ENCODE measurements at places on chromosomes 1 and 21. TPM values are rescaled to one million over a fixed set of nuclear protein-coding genes. Genes with fewer than 3 reads are reported as not detected.

DNA sequence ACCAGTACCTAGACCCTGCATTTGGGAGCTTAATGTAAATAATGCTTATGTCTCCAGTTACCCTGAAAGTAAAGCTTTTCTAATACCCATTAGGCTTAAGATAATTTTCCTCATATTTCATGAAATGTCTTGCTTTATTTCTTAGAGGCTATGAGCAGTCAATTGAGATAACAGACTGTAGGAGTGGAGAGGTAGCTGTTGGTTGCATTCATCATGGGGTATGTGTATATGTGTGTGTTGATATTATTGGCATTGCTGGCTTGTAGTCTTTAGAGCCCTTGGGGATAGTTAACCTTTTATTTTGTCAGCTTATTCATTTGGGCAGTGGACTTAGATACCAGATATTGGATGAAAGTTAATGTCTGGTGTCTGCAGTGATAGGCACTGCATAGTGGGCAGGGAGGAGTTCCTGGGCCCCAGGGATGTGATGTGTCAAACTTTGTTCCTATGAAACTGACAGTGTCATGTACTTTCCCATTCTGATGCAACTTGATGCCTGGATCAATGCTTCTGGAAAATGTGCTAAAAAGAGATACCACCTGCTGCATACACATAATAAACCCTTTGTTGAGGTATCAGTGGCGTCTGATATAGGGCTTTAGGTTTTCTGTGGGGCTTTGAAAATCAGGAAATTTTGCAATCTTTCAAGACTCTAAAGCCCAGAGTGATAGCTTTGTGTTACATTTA, 83.9 kb downstream of the MAST2 start:
- peaks cover 6% of the 10 kb centered on the region for H3K4me1 ChIP-seq
- no peaks in the 10 kb centered on the region for H3K27me3 ChIP-seq
- H3K27ac ChIP-seq: no peak overlapping the region
- H3K36me3 ChIP-seq: no peaks in the 10 kb centered on the region

DNA sequence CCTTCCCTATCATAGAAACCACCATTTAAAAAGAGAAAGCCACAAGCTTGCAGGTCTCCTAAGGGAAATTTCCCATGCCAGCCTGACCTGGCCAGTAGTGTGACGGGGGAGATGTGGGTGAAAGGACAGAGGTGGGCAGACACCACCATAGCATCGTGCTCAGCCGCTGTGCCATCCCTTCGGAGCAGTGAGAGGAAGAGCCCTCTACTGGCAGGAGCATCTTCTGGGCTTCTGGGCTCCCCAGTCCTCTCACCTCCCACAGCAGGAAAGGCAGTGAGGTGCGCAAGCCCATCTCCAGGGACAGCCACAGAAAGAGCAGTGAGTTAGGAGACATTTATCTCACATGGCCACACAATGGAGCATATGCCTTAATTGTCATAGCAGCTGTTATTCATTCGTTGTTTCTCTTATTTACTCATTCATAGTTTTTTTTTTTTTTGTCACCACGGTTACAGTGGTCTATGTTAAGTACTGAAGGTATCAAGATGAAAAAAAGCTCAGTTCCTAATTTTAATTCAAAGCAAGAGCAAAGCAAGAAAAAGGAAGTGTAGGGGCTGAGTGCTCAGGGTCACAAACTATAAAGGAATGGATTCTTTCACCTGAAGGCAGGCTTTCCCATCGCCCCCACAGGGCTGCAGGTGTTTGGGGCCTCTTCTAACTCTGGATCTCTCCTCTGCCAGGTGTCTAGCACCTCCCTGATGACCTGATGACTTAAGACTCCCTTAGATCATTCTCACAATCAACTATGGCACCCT, 48.8 kb upstream of the CAMK1G start:
- H3K36me3 ChIP-seq: no peaks in the 10 kb centered on the region
- H3K4me3 ChIP-seq: no peak overlapping the region
- H3K4me1 ChIP-seq: no peaks in the 10 kb centered on the region
- no peak overlapping the region for H3K27ac ChIP-seq
- no peak for DNase-seq

DNA sequence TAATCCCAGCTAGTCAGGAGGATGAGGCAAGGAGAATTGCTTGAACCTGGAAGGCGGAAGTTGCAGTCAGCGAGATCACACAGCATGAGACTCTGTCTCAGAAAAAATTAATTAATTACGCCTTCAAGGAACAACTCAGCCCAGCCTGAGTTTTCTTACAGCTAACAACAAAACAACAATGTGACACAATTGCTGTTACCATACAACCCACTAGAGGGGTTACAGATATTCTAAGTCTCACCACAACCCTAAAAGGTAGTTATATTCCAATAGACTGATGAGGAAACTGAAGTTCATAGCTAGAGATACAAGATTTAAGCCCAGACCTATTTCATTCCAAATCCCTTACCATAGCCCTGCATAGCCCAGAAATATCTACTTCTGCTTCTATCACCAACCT, 2.9 kb upstream of the LRRC8C start:
- DNase-seq: no peak
- no peak overlapping the region for H3K27ac ChIP-seq
- no peak overlapping the region for H3K4me3 ChIP-seq

- H3K36me3 ChIP-seq: no peaks in the 10 kb centered on the region
- H3K27ac ChIP-seq: no peak overlapping the region
- DNase-seq: no peak
Observed at GRCh38 chr1:94942171-94943128, 15.5 kb upstream of the CNN3 start.

DNA sequence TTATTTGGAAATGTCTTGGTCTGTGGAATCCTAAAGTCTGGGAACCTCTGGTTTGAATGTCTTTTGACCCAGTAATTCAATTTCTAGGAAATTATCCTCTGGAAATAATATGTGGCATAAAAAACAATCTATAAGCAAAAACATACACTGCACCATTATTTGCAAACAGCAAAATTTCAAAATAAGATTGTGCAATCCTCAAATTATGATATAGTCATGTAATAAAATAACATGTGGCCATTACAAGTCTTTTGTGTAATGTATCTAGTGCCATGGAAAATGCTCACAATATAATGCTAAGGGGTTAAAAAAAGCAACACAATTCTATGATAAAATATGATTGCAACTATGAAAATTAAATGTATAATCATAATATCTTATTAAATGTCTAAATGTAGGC, 312.9 kb upstream of the RUNX1 start:
- H3K36me3 ChIP-seq: no peaks in the 10 kb centered on the region
- H3K4me1 ChIP-seq: peaks cover 4% of the 10 kb centered on the region
- H3K27me3 ChIP-seq: no peaks in the 10 kb centered on the region
- no peak for DNase-seq
- no peak overlapping the region for H3K4me3 ChIP-seq
- H3K27ac ChIP-seq: no peak overlapping the region

DNA sequence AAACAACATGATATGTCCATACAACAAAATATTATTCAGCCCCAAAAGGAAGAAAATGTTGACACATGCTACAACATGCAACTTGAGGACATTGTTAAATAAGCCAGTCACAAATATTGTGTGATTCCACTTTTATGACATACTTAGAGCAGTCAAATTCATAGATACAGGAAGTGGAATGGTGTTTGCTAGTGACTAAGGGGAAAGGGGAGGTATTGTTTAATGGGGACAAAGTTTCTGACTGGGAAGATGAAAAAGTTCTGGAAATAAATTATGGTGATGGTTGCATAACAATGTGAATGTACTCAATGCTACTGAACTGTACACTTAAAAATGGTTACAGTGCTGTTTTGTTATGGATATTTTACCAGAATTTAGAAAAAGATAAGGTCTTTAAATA, 77.7 kb downstream of the RHOU start:
- no peaks in the 10 kb centered on the region for H3K36me3 ChIP-seq
- H3K27ac ChIP-seq: no peak overlapping the region
- H3K4me3 ChIP-seq: no peak overlapping the region
- peaks cover 3% of the 10 kb centered on the region for H3K4me1 ChIP-seq

The ANGPTL1 gene
- 110 TPM for total RNA-seq

DNA sequence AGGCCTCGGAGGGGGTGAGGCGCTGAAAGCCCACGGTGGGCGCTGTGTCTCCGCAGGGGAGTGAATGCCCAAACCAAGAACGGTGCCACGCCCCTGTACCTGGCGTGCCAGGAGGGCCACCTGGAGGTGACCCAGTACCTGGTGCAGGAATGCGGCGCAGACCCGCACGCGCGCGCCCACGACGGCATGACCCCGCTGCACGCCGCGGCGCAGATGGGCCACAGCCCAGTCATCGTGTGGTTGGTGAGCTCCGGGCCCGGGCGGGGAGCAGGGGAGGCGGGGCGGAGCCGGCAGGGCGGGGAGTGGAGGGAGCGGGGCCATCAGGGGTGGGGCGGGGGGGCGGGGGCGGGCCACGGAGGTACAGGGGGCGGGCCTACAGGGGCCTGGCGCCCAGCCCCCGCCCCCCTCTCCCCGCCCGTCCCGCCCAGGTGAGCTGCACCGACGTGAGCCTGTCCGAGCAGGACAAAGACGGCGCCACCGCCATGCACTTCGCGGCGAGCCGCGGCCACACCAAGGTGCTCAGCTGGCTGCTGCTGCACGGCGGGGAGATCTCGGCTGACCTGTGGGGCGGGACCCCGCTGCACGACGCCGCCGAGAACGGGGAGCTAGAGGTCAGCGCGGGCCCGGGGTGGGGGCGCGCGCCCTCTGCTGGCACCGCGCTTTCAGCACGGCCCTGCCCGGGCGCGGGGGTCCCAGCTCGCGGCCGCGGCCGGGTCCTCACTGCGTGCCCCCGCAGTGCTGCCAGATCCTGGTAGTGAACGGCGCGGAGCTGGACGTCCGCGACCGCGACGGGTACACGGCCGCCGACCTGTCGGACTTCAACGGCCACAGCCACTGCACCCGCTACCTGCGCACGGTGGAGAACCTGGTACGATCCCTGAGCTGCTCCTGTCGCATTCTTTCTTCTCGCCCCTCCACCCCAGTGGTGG, 15.9 kb downstream of the ESPN start:
- no peak for DNase-seq
- H3K4me1 ChIP-seq: no peaks in the 10 kb centered on the region
- H3K27ac ChIP-seq: no peak overlapping the region
- no peaks in the 10 kb centered on the region for H3K36me3 ChIP-seq
- H3K27me3 ChIP-seq: no peaks in the 10 kb centered on the region
- peak overlapping the region; percentile 29 for H3K4me3 ChIP-seq

Data from thoracic aorta (tissue), 2 donors.